ENCODE measurements at places on chromosomes 4 and X.

DNA sequence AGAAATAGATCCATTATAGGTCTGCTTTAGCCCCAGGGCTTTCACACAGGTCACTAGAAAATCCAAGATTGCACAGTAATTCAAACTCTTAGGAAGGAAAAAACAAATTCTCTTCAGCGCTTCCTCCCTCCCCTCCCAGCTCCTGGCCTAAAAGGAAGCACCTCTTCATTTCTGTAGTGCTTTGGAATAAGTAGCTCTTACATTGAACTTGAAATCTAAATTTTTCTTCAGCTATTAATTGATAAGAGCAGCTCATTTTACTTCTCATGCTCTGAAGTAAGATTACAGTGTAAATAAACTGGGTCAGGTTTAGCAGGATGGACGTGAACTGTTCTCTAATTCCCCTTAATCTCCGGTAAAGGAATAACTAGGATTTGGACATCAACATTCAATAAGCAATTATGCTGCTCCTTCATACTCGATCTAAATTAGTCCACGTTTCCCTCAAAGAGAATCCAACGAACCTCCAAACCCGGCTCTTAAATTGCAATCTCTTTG lies 10.9 kb upstream of the SEL1L3 start:
- DNase-seq = no peak

- no peak for DNase-seq
Measured at GRCh38 chr4:73234712-73235111, 23.9 kb downstream of the ANKRD17 start.

GRCh38 chr4:81723927-81724587 lies 252.3 kb upstream of the RASGEF1B start:
- DNase-seq = no peak

- no peak for DNase-seq
Measured at GRCh38 chrX:64792598-64793337, 183.5 kb downstream of the ZC4H2 start.

GRCh38 chrX:41148553-41148952 lies 63.3 kb downstream of the USP9X start:
- no peak for DNase-seq

DNA sequence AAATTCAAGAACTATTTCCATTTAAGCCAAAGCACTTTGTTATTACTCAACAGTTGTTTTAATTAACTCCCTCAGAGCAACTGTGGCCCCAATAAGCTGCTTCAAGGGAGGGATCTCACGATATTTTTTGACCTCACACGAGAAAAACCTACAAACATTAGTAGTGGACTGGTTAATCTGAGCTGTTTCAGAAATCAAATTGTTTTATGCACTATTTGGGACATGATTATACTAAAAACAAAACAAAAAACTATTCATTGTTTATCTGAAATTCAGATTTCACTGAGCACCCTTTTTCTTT lies 74.3 kb downstream of the DCHS2 start:
- no peak for DNase-seq

GRCh38 chr4:38765382-38765781 lies 17.4 kb downstream of the TLR10 start:
- no peak for DNase-seq

DNA sequence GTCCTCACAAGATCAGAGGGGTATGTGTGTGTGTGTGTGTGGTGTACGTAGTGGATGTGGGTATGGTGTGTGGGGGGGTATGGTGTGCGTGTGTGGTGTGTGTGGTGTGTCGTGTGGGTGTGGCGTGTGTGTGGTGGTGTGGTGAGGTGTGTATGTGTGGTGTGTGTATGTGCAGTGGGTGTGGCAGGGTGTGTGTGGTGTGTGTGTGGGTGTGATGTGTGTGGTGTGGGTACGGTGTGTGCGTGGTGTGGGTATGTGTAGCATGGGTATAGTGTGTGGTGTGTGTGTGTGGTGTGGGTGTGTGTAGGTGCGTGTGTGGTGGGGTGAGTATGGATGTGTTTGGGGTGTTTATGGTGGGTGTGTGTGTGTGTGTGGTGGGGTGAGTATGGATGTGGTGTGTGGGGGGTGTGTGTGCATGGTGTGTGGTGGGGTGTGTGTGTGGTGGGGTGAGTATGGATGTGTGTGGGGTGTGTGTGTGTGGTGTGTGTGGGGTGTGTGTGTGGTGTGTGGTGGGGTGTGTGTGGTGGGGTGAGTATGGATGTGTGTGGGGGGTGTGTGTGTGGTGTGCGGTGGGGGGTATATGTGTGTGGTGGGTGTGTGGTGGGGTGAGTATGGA lies 182.0 kb downstream of the PALLD start:
- DNase-seq = no peak

DNA sequence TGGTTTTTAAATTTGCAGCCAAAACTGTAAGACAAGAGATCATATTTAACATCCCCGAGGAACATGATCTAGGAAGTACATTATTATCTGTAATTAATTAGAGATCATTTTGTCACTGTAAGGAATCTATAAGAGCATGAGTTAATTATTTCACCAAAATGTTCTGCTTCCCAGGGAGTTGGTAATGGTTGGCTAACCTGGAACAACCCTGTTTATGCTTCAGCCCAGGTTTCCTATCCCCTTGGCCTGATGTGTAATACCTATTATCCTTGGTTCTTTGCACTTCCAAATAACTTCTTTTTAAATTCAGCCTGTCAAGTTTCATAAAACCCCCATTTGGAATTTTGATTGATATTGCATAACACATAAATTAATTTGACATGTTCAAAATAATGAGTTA lies 6.4 kb upstream of the MTNR1A start:
- no peak for DNase-seq

GRCh38 chrX:87874043-87874442 lies 356.4 kb downstream of the KLHL4 start:
- DNase-seq = no peak

- DNase-seq = no peak
Measured at GRCh38 chr4:187286525-187286924, 562.9 kb upstream of the FAT1 start.

- no peak for DNase-seq
Measured at GRCh38 chr4:115119804-115120352, 6.5 kb upstream of the NDST4 start.

DNA sequence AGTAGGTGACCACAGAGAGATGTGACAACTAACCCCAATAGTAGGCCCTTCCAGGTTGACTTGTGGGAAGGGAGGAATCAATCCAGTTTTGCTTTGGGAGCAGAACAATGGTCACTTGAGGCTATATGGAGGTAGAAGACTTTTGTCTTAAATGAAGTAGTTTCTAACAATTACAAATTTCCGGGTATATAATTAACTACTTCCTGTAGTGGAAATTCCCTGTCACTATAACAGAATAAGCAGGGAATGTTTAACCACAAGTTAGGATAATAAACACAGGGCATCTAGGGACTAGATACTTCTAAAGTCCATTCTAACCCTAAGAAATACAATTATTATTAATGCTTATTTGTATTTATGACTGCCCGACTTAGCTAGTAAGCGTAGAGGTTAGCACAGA lies 99.0 kb upstream of the TRPC3 start:
- DNase-seq = no peak

- no peak for DNase-seq
Measured at GRCh38 chrX:48939524-48940228, 17.7 kb downstream of the OTUD5 start.

DNA sequence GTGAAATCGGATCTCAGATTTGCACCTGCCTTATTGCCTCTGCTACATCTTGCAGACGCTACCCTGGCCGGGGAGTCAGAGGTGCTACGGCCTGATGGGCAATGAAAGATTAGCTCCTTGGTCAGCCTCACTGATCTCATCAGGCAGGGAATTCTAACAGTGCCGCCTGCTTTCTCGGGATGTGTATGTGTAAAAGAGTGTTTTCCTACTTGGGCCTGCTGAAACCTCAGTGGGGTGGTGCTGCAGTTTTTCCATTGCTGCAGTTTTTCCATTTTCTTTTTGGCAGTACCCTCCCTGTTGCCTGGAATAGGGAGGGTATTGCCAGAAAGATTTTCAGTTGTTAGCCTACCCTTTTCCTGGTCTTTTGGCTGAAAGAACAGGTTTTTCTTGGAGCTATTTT lies 117.5 kb downstream of the CDKL5 start:
- DNase-seq = no peak

DNA sequence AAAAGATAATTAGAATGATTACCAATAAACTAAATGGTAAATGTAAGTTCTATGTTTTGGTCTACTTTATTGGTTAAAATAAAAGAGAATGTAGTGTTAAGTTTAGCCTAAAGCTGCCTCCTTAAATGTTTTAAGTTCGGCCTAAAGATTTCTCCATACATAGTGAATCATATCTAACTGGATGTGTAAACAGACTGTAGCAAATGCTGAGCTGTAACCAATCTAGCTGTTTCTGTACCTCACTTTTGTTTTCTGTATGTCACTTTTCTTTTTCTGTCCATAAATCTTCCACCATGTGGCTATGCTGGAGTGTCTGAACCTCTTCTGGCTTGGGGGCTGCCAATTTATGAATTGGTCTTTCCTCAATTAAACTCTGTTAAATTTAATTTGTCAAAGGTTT lies 121.2 kb downstream of the TBCK start:
- no peak for DNase-seq

DNA sequence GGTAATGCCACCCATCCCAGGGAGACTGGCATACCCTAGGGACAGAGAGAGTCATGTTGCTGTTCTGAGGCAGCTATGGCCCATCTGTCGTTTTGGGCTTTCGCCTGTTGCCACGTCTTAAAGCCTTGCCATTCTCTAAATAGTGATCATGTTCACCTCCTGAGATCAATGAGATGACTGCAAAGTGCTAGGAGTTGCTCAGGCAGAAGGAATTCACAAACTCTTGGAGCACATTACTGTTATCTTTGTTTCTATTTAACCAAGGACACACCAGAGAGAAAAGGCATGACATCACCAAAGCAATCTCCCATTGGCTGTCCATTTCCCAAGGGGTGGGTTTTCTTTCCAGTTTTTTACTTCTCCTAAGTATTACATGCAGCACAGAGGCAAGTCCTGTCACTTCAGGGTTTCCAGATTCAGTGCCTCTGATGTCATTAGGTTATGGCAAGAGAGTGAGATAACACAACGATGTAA lies 37.1 kb upstream of the SETD7 start:
- no peak for DNase-seq

- no peak for DNase-seq
Measured at GRCh38 chr4:139044291-139044690, 28.7 kb downstream of the NOCT start.

DNA sequence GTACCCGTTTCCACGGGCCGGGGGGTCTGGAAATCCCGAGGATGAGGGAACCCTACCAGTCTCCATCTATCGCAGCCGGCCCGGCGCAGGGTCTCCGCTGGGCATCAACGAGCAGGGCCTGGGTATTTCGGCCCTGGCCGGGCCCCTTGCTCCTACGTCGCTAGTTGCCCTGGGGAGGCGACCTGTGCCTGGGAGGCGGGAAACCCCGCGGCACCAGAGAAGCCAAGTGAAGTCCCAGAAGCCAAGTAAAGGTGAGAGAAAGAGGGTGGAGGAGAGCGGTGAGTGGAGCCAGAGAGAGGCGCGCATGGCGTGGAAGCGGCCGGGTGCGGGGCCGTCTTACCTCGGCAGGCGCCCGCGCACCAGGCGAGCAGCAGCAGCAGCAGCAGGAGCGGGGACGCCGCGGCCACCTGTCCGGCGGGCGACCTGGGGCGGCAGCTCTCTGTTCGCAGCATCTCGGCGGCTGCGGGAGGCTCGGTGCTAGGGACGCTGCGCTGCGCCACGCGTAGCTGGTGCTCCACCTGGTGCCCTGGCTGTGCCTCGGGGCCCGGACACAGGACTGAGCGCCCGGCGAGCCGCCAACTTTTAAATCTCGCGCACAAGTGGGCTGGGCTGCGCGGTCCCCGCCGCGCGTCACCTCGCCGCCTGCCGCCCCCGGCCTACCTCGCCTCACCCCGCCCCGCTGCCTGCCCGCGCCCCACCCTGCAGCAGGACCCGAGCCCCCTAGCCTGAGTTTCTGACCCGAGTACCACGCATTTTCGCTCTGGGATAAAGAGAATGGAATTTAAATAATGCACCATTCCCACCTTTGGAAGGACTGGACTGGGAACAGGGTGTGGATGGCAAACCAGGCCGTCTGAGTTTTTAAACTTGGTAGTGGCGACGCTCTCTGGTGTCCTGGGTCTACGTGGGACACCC lies at the start of gene NMU:
NMU (minus strand) TSS at position 558 of the 915 bp plus-strand sequence; CDS start at position 452, 106 bp downstream.
- peak; percentile 1 for DNase-seq

- DNase-seq = no peak
Measured at GRCh38 chr4:657834-658667, 16.0 kb downstream of the ATP5ME start.

DNA sequence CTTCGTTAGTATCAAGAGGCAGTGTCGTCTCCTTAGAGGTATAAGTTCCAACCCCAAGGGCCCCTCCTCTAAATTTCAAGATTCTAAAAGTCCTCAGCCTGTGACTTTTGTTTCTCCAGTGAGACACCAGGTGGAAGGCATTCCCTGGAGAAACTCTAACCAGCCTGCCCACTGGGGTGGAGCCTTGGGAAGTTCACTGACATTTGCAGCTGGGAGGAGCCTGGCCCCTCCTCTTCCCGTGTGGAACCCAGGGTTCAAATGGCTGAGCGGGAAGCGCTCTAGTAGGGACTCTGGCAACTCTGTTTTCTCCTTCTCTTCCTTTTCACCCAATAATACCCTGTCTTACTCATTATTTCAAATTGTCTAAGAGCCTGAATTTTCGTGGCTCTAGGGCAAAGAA lies 325.0 kb downstream of the TLL1 start:
- no peak for DNase-seq

- no peak for DNase-seq
Measured at GRCh38 chr4:48030470-48030869, 13.9 kb downstream of the NIPAL1 start.

DNA sequence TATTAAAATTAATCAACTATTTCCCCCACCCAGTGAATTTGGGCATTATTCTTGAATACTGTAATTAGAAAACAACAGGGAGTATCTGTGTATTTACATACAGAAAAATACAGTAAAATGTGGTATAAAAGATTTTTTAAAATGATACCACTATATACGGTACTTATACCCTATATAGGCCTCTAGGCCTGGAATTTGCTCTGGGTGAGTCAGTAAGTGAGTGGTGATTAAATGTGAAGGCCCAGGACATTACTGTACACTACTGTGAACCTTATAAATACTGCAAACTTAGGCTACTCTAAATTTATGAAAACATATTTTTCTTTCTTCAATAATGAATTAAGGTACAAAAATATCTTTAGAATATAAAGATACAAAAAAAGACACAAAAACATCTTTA lies 6.3 kb upstream of the CSN3 start:
- DNase-seq = no peak

DNA sequence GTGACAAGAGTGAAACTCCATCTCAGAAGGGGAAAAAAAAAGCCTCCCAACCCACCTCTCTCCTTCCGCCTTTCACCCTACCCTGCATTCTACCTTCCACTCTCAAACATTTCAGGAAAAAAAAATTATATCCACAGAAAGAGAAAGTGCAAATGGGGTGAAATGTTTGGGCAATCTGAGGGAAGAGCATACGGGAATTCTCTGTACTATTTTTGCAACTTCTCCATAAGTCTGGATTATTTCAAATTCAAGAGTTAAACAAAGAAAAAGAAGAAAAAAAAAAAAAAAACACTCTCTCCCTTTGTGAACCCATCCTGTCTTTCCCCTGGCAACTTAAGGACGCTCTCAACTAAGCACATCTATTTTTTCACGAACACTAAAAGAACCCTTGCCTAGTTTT lies 41.3 kb downstream of the AFAP1 start:
- no peak for DNase-seq
